Stimulated activated CD4-positive, alpha-beta T cell treated with anti-CD3 and anti-CD28 coated beads, TNF-alpha, amount 100 ng/mL, for 24 hours (primary cell): ENCODE measurements at places on chromosomes 4 and X.

DNA sequence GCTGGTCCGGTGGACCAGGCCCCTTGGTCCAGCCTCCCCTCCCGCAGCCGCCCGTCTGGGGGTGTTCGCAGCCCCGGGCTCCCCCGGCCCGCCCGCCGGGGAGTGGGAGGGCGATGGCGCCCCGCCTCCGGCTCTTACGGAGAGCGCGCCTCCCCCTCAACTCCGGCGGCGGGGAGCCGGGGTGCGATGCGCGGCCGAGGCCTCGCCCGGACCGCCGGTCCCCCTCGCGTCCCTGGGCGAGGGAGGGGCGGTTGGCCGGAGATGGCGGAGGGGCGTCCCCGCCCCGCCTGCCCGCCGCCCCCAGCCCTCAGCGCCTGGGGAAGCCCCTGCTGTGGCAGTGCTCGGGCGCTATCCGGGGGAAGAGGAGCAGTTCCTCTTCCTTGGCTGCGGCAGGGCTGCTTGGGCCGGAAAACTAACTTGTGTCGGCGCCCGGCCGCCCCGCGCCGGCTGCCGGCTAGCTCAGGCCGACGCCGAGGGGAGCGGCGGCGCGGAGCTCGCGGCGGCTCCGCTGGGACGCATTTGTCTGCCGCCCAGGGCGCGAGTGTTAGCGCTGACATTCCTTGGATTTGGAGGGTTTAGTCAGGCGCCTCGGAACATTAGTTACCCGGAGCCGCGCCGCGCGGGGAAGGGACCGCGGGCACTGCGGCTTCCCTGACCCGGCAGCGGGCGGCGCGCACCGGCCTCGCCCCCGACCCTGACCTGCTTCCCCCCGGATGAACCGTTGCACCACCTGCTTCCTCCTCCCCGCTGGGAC lies 994 bp downstream of the GALNT7 start:
- peak; percentile 21 for DNase-seq

DNA sequence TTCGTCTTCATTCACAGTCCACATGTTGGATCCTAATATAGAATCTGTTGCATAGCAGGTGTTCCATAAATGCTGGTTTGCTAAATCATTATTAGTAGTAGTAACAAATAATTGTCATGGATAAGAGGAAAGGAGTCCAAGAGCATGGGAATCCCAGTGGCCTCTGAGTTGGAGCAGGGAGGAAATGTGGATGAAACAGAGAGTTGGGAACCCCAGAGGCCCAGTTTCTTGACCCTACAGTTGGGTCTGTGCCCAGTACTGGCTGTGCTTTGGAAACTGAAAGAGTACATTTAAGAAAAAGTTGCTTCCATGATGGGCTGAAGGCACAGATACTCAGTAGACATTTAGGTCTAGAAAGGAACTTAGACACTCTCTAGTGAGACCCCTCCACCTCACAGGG lies 149.4 kb upstream of the PSAPL1 start:
- no peak for DNase-seq

DNA sequence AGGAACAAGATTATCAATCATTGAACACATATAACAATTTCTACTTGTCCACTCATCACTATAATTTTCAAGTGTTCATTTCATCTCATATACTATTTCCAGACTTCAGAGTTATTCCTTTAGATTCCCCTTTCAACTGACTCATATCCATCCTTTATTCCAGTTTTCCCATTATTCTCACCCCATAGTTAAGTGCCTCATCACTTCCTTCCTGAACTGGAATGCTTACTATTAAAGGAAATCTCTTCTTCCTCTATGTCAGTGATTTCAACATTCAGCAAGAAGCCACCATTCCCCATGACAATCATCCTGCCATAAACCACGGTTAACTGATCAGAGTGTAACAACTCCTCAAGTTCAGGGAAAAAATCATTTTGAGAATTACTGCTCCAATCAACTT lies 198.9 kb downstream of the FBXO8 start:
- DNase-seq: no peak

- DNase-seq: no peak
Observed at GRCh38 chr4:82975792-82976191, 34.8 kb downstream of the LIN54 start.

DNA sequence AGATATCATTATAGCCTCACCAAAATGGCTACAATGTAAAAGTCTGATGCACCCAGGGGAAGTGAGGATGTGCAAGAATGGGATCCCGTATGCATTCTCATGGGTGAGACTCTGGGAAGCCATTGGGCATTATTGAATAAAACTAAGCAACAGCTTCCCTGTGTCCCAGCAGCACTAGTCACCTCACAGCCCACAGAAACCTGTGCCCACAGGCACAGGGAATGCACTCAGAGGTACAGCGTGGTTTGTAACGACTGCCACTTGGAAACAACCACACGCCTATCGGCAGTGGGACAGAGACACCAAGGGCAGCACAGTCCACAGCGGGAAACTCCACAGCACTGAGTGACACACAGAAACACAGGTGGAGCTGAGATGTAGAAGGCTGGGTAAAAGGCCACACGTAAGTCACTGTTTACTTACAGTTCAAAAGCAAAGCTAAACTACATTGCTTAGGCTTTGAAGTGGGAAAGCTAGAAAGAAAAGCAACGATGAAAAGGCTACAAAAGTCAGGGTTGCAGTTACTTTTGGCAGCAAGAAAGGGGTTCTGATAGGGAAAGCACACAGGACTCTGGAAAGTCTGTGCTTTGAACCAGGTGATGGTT lies 69.2 kb downstream of the HAUS3 start:
- DNase-seq: no peak

DNA sequence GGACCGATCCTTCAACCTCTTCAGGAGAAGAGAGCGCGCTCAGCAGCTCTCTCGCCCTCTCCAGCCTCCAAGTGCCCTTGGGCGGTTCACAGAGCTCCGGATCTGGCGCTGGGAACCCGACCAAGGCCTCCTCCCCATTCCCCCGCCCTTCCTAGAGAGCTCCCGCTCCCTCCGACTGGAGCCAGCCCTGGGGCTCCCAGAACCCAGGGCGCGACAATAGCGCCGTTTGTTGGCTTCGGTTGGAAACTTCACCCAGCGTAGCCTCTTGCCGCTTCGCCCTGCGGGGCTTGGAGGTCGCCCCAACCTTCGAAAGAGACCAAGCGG lies 3.1 kb upstream of the SOX3 start:
- no peak for DNase-seq

- no peak for DNase-seq
Observed at GRCh38 chr4:15875663-15876460, 62.7 kb downstream of the FGFBP1 start.

GRCh38 chr4:110306303-110306702 lies 107.9 kb upstream of the ELOVL6 start:
- DNase-seq: no peak

DNA sequence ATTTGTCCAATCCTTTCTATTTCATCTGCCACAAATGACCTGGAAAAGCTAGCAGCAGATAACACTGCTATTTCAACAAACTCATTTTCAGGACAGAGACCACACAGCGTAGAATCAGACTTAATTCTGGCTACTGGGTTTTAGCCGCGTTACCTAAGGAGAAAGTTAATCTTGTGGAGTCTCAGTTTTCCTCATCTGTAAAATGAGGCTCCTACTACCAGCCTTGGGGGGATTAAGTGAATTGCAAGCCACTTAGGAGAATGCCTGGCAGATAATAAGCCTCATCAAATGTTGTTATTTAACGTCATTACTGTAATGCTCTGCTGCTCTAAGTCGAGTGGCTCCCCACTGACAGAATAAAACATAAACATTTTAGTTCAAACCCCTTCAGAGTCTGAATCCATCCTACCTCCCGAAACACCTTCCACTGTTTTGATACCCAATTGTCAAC lies 1.4 kb downstream of the CCNI start:
- DNase-seq: no peak

DNA sequence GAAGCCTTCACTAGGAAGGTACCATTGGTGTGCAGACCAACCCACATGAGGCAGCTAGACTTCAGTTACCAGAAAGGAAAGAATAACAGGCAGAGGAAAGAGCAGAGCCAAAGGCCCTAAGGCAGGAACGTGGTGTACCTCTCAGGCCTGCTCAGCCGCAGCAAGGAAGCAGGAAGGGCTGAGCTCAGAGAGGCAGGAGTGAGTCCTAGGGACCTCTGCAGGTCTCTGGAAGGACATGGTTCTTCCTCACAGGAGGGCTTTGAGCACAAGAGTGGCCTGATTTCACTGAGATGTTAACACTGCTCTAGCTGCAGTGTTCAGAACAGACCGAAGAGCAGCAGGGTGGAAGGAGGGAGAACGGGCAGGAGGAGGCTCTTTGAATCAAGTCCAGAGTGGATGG lies 124.6 kb downstream of the DCHS2 start:
- no peak for DNase-seq

- no peak for DNase-seq
Observed at GRCh38 chr4:138611721-138612120, 369.6 kb upstream of the SLC7A11 start.

- DNase-seq: no peak
Observed at GRCh38 chrX:110795645-110796406, at the start of gene CHRDL1. Gene CHRDL1 (minus strand): TSS chrX:110795817. CDS start chrX:110792181, 3,636 bp downstream.

DNA sequence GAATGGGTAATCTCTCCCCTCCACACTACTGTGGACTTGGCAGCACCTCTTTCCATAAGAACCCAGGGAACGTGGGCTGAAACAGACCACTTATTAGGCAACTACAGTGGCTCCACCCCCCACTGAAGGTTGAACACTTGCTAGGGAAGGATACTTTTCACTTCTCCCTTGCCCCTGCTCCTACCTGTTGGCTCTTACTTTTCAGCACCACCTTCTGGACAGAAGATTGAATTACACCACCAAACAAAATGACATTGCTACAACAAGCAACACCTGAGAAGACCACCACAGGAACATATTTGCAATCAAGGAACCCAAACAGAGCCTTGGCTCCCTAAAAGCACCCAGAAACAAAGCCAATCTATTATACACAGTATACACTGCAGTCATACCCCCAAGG lies 132.1 kb upstream of the CXCL13 start:
- DNase-seq: no peak

- DNase-seq: no peak
Observed at GRCh38 chrX:9019151-9019550, 14.8 kb downstream of the FAM9B start.

- DNase-seq: no peak
Observed at GRCh38 chrX:121782544-121782943, 735.1 kb downstream of the GLUD2 start.

- DNase-seq: no peak
Observed at GRCh38 chr4:183714626-183715025, 55.5 kb downstream of the TRAPPC11 start.

GRCh38 chrX:14015294-14015693 lies 14.4 kb downstream of the GEMIN8 start:
- DNase-seq: no peak

DNA sequence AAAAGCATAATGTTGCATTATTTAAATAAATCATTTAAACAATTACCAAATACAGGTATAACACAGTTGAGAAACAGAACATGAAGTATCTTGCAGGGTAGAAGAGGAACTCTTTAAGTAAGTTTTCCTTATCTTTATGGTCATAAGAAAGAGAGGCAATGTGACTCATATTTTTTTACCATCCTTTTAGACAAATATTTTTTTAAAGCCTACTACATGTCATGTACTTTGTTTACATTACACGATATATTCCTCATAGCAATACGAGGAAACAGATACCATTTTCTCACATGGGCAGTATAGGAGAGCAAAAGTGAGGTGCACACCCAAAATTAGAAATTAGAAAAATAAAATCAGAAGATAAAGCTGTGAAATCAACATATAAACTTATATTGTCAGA lies 49.3 kb upstream of the EPHA5 start:
- no peak for DNase-seq

DNA sequence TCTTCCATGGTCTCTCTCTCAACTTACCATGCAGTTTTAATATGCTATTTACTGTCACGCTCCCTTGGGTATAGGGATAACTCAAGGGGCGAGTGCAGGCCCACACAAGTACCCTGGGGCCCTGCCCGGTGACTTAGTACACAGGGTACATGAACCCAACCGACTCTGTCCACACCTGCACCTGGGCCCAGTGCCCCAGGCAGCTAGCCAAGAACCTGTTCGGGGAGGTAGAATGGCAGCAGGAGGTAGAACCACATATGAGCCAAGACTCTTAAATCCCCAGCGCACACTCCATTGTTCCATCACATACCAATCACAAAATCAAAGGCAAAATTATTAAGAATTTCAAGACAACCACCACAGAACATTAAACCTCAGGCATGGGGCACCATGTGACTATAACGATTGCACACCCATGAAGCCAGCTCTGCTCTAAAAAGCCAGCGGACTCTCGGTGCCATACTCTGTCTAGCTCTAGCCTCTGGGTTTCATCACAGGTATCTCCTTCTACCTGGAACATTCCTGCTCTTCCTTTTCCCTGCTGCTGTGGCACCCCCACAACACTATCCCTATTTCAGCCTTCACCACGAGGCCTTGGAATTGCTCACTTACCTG lies 14.6 kb downstream of the PHF8 start:
- DNase-seq: no peak

GRCh38 chr4:137209240-137209639 lies 323.1 kb downstream of the PCDH18 start:
- DNase-seq: no peak

DNA sequence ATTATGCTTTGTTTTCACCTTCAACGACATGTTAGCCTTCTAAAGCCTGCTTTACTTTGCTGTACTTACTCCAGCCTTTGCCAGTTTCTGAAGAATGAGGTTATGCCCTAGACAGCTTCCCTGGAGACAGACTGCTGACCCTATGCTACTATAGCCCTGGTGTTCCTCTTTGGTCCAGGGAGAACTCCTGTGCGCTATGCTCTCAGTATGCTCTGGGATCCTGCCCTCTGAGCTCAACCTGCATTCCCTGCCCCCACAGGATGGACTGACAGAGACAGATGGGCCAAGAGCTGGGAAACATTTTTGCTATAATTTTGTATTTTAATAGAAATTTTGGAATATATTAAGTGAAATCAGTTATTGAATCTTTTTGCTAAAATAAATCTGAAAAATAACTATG lies 425.9 kb downstream of the TMA16 start:
- DNase-seq: no peak

DNA sequence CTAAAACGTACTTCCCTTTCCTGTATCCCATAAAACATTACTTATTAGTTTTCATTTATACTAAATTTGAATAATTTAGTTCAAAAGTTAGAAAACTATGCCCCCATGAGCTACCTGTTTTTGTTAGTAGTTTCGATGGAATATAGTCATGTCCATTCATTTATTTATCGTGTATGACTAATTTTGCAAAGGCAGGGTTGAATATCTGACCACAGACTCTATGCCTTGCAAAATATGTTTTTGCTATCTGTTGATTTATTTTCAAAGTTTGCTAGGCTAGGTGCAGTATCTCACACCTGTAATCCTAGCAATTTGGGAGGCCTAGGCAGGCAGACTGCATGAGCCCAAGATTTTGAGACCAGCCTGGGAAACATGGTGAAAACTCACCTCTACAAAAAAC lies 78.4 kb downstream of the PDS5A start:
- no peak for DNase-seq

DNA sequence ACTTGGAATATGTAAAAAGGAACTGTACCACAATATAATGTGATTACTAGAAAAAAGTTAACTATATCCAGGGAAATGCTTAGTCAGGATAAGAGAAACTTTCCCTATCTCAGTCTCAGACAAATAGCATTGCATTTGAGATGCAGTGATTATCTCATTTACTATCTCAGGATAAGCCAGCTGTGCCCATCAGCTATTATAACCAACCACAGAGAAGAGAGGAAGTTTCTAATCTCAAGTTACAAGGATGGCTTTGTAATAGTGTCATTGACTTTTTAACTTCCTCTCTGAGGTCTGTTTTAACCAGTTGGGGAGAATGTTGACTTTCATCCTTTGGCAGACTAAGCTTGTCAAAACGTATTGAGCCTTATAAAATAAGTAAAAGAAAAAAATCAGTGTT lies 56.5 kb downstream of the SNX25 start:
- DNase-seq: no peak

- no peak for DNase-seq
Observed at GRCh38 chr4:53593765-53594164, 2.5 kb upstream of the LNX1 start.

- DNase-seq: no peak
Observed at GRCh38 chrX:136032370-136032769, 47.1 kb downstream of the SLC9A6 start.
